ENCODE measurements at places on chromosomes 1 and 21. TPM values are rescaled to one million over a fixed set of nuclear protein-coding genes. Genes with fewer than 3 reads are reported as not detected.

GRCh38 chr1:204565617-204566582 is 49.7 kb downstream of the MDM4 start:
- DNase-seq = peak; percentile 63

ASAP3 gene
- 81.0 TPM for polyA plus RNA-seq

FLG2 gene
- polyA plus RNA-seq = not detected

KCNQ4 gene
- 0.16 TPM for polyA plus RNA-seq

DNA sequence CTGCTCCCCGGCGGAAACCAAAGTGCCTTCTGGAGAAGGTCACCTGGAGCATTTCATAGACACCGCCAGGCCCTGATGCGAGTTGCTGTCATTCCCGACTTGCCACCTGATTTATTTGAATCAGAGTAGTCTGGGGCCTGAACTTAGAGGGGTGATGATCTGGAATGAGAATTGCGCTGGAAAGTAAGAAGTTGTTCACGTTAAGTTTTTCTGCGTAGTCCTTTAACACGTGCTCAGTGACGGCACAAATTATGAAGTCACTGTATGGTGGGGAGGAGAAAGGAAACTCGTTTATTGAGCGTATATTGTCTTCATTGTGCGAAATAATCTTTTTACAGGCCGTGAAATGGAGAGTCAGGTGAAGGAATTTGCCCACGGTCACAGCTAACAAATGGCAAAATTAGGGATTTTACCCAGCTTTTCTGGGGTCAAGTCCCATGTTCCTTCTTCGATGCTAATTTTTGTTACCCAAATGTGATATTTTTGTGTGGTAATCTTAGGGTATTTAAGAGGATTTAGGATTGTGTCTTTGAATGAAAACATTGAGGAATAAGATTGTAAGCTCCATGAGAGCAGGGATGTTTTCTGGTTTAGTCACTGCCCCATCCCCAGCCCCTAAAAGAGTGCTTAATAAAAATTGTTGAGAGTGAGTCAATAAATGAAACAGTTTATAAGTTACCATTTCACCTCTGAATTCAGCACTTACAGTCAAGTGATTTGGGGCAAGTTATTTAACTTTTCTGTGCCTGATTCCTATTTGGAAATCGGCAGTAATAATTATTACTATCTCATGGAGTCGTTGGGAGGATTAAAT is 46.4 kb upstream of the NBL1 start:
- DNase-seq = peak; percentile 27

DNA sequence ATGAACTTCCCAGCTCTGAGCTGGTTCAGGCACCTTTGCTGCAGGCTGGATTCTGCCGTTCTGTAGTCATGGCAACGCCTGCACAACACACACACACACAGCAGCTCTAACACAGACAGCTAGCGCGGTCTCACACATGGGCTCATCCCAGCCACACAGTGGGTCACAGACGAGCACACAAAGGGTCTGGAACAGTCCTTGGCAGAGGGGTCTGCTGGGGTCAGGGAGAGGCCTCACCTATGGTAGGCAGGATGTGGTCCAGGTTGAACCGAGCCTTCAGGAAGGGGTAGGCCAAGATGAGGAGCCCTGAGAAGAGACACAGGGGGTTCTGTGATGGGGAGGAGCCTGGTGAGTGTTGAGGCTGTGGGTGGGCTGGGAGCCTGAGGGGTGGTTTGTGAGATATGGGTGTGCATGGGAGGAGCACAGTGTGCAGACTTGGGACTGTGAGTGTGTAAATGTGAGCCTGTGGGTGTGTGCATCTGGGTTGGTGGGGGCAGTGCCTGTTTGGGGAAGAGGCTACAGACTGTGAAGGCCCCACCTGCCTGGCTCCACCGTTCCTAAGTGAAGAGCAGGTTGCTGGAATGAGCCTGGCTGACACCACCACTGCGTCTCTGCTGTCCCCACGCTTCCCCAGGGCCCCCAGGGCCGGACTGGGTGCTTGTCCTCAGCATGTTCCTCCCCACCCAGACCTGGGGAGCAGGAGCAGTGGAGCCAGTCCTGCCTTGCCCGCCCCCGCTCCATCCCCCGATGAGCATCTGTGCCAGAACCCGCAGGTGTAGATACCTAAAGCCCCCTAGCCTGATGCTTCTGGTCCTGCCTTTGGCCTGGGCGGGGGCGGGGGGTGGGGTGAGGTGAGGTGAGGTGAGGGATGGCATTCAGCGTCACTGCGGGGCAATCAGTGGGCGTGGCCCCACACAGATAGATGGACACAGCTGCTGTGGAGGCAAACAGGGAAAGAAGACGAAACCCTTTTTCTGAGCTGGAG is 1.5 kb downstream of the KNCN start:
- no peak for DNase-seq

- DNase-seq = no peak
Observed at GRCh38 chr21:35861661-35862060, 198.7 kb downstream of the SETD4 start.

GRCh38 chr1:20483833-20484518 is 2.0 kb downstream of the CAMK2N1 start:
- peak; percentile 51 for DNase-seq

GRCh38 chr1:169060919-169061639 is 45.4 kb upstream of the ATP1B1 start:
- DNase-seq = peak; percentile 24

- DNase-seq = peak; percentile 43
Observed at GRCh38 chr1:91885213-91885715, 687 bp downstream of the TGFBR3 start.

KCNN3 gene
- 0.80 TPM for polyA plus RNA-seq

RGS1 gene
- polyA plus RNA-seq = 6.0 TPM

XCL1 gene
- polyA plus RNA-seq = not detected

FAM131C gene
- 3.8 TPM for polyA plus RNA-seq

GRCh38 chr1:7536891-7537591 is 234.1 kb upstream of the VAMP3 start:
- DNase-seq = no peak

DNA sequence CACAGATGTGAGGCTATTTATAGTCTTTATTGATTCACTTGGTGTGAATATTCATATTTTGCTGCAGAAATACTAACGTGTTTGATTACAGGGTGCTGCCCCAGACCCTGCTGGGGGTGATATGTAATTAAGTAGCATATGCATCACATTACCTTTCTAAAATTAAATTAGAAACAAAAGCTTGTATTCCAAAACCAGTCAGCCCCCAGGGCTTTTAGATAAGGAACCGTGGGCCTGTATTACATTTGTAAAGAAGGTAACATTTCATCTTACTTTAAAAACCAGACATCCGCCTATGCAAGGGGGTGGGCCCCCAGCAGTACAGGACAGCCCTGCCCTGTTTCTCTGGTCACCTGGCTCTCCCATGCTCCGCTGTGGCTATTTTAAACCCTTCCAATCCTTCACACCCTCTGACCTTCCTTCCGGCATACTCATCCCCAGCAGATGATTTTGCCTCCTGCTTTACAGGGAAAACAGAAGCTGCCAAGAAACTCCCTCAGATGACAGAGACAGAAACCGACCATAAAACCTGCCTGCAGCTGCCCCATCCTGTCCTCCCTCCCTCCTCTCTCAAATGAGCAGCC is 22.0 kb upstream of the KCNC4 start:
- peak; percentile 76 for DNase-seq

GRCh38 chr1:184068354-184068753 is 16.8 kb downstream of the TSEN15 start:
- no peak for DNase-seq

AADACL4 gene
- polyA plus RNA-seq = 0.10 TPM

- no peak for DNase-seq
Observed at GRCh38 chr1:242886137-242886536, 361.6 kb upstream of the PLD5 start.

IPO13 gene
- polyA plus RNA-seq = 78.1 TPM

ELF3 gene
- 1.4 TPM for polyA plus RNA-seq

CRNN gene
- polyA plus RNA-seq = 1.0 TPM

CAPZA1 gene
- polyA plus RNA-seq = 60.1 TPM

- no peak for DNase-seq
Observed at GRCh38 chr21:45178070-45178608, 103.8 kb downstream of the ADARB1 start.

GRCh38 chr1:191839891-191840290 is 318.4 kb upstream of the RGS18 start:
- no peak for DNase-seq

DNA sequence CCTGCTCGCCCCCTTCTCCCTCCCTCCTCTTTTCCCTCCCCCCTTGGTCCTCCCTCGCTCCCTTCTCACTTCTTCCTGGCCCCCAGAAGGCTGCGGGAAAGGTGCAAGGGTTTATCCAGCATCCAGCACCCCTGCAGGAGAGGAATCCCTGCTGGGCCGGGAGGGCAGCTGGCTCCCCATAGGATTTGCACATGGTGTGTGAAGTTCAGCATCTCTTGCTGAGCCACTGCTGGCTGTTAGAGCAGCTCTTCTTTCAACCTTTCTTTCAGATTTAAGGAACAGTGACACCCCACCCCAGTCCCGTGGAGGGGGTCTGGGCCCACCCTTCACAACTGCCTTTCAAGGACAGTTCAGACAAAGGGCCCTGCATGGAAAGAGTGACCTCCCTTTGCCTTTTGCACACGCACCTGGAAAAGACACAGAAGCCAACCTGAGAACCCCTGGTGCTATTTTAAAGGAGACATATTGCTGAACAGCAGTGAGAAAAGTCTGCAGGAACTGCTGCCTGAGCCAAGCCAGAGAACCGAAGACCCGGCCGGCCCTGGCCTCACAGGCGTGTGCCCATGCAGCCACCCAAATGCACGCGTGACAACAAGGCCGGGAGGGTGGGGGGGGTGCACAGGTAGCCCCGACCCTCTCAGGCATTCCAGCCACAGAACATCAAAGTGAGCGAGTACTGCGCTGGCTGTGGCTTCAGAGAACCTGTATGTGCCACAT is 66.6 kb downstream of the SLC37A1 start:
- no peak for DNase-seq

GRCh38 chr1:168794057-168794456 is 65.1 kb upstream of the DPT start:
- DNase-seq = no peak

DNA sequence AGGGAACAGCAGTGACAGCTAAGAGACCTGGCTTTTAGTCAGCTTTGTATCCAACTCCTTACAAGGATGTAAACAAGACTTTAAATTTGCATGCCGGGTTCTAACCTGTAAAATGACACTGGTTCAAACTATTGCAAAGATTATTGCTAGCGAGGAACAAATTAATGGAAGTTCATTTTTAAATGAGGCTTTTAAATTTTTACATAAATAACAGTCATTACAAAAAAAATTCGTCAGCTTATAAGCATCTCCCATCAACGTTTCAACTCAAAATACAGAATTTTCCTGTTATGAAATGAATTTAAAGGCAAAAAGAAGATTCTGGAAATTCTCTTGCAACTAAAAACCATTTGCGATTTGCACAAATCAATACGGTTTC is 668 bp downstream of the KIF14 start:
- no peak for DNase-seq

All from adrenal gland (tissue), 19 donors.